ENCODE measurements at places on chromosomes 5 and 9. TPM values are rescaled to one million over a fixed set of nuclear protein-coding genes. Genes with fewer than 3 reads are reported as not detected.

The LHX6 gene
- total RNA-seq = 6.4 TPM

The CSF1R gene
- total RNA-seq = 1.2 TPM

The GARIN3 gene
- not detected for total RNA-seq

The TXNDC8 gene
- total RNA-seq = not detected

The ZNF354C gene
- total RNA-seq = not detected

The SPAG8 gene
- not detected for total RNA-seq

The INSL6 gene
- total RNA-seq = not detected

The PDCD1LG2 gene
- total RNA-seq = 8.8 TPM

The VCP gene
- total RNA-seq = 206 TPM

The FCHSD1 gene
- total RNA-seq = 33.2 TPM

The KIF3A gene
- 12.1 TPM for total RNA-seq

The INSL4 gene
- 0.81 TPM for total RNA-seq

The CER1 gene
- not detected for total RNA-seq

The TSSK1B gene
- 0.13 TPM for total RNA-seq

The GAS1 gene
- 2.3 TPM for total RNA-seq

The CCNJL gene
- 12.9 TPM for total RNA-seq

Measured in SJSA1 (cell line).